Stimulated activated CD4-positive, alpha-beta T cell treated with anti-CD3 and anti-CD28 coated beads, Interleukin-15, amount 100 ng/mL, for 1 hour (primary cell): ENCODE measurements at places on chromosomes 5 and 9.

DNA sequence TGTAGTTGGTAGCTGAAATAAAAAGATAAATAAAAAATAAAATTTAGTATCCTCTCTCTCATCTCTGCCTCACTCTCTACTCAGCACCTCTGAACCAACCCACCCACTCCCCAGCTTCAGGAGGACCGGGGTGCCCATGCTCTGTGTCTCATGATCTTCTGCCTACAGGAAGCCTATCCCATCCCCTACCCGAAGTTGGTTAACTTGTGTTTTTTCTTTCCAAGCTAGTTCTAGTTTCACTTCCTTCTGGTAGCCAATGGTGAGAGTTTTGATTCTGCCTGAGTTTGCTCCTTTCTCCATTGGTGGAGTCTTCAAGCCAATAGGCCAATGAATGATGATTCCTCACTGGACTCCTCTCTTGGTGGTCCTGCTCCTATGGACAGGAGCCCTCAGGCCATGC is 32.1 kb downstream of the SNX24 start:
- no peak for DNase-seq

- no peak for DNase-seq
Measured at GRCh38 chr9:112000743-112001142, 104.1 kb downstream of the UGCG start.

DNA sequence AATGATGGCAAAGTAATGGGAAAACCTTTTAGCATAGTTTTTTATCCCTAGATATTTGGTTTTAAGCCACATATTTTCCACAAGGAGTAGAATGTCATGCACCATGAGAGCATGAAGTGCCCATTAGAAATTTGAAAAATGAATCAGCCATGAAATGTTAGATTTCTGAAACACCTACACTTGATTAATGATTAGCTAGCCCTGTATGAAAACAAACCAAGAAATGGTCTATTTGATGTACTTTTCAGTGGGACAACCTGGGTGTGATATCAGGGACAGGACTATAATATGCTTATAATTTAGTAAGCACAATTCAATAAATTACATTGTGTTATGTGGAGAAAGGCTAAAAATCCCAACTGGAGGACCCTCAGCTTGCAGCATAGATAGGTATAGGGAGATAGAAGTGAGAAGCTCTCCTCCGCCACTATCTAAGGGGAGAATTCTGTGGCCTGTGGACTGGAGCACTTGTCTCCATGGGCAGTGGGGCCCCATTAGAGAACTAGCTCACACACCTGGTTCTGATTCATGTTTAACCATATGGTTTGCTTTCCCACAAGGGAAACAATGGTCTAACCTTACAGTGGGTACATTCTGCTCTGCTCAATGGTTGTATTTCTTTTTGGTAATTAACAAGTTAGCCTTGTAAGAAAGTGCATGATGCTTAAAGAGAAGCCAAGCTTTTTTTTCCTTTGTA is 35.2 kb downstream of the NUP214 start:
- no peak for DNase-seq

DNA sequence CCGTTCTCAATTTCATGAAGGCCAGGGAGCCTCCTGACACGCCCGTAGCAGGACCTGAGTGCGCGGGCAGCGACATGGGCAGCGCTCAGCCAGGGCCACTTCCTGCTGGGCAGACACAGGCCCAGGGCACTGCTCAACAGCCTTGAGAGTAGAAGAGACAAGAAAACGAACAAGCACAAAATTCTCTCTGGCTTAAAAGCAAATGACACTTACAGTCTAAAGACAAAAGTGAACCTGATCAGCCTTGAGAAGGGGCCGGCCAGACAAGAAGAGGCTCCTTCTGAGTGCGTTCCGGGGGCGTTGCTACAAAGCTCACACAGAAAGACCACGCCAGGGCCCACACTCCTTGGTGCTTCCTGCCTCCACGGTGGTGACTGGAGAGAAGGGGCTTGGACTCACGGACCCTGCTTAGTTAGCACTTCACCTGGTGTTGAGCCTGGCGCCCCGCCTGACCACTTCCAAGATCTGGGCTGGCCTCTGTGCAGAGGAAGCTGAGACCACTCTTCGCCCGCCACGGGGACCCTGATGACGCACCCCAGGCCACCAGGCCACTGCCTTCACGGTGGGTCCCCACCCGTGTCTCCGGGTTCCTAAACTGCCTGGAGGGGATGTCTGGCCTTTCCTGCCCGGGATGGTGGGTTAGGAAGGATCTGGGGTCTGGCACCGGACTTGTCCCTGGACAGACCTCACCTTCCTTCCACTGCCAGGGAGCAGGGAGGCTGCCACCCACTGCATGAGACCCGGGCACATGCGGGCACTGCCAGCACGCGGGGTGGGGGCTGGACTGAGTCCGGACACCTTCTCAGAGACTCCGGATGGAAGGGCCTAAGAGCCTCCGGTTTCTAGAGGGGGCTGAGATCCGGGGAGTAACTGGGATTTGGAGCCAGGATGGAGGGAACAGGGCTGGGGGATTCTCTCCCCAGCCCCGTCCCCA is 1.3 kb downstream of the SLC12A7 start:
- DNase-seq = no peak

DNA sequence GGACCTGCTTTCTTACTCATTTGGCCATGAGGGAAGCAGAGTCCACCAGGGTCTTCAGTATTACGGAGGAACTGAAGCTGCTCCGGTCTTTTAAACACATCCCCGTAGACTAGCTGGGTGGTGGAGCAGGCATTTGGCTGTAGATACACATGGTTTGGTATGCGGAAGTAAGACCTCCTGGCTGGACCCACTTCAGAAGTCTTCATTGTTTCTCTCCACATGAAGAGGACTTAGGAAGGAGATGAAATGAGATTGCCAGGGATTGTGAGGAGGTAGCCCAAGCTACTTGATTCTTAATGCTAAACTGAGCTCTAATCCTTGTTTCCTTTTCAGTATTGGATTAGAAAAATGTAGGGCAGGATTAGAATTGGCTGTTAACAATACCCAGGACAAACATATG is 32.9 kb downstream of the STXBP1 start:
- no peak for DNase-seq
